ENCODE measurements at places on chromosomes 4 and X.

GRCh38 chrX:47093248-47093647, 15.0 kb downstream of the RGN start:
- DNase-seq = no peak

DNA sequence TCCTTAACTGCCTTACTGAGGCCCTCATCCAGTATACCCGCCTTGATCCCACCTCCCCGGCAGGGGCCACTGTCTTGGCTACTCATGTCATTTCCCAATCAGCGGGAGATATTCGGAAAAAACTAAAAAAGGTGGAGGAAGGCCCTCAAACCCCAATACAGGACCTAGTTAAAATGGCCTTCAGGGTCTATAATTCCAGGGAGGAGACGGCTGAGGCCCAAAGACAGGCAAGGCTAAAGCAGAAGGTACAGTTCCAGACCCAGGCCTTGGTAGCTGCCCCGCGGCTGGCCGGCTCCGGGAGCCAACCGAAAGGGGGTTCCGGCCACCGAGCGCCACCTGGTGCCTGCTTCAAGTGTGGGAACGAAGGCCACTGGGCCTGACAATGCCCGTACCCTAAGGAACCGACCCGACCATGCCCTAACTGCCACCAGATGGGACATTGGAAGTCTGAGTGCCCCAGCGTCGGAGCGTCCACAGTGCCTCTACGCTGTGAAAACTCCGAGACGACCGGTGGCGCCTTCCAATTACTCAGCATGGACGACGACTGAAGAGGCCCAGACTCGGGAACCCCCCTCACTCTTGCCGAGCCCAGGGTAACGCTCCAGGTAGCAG, 959.6 kb downstream of the RPA4 start:
- no peak for DNase-seq

- DNase-seq = no peak
Measured at GRCh38 chr4:53192496-53192895, 173.4 kb downstream of the SCFD2 start.

- no peak for DNase-seq
Measured at GRCh38 chr4:145839151-145839550, 99.5 kb downstream of the ZNF827 start.

- no peak for DNase-seq
Measured at GRCh38 chrX:38661561-38661960, 100.2 kb downstream of the TSPAN7 start.

- DNase-seq = no peak
Measured at GRCh38 chr4:108336076-108336475, 167.3 kb upstream of the LEF1 start.

DNA sequence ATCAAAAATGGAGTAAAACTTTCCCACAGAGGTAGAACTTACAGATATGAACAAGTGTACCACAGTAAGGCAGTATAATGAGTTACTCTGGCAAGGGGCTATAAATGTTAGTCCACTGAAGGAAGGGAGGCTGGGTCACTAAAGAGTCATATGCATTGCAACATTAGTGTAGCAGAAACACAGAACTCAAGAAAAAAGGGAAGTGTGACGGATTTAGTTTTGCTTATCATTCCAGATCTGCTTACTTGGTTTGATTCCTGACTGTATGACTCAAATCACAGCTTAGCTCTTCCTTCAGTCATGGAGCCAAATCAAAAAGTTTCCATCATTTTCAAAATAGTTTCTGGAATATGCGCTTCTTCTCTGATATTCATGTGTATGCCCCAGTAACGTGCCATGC, 148.7 kb downstream of the FSTL5 start:
- DNase-seq = no peak

- DNase-seq = no peak
Measured at GRCh38 chrX:21481761-21482160, 107.5 kb downstream of the CNKSR2 start.

- DNase-seq = no peak
Measured at GRCh38 chr4:44257461-44257860, 191.1 kb downstream of the KCTD8 start.

DNA sequence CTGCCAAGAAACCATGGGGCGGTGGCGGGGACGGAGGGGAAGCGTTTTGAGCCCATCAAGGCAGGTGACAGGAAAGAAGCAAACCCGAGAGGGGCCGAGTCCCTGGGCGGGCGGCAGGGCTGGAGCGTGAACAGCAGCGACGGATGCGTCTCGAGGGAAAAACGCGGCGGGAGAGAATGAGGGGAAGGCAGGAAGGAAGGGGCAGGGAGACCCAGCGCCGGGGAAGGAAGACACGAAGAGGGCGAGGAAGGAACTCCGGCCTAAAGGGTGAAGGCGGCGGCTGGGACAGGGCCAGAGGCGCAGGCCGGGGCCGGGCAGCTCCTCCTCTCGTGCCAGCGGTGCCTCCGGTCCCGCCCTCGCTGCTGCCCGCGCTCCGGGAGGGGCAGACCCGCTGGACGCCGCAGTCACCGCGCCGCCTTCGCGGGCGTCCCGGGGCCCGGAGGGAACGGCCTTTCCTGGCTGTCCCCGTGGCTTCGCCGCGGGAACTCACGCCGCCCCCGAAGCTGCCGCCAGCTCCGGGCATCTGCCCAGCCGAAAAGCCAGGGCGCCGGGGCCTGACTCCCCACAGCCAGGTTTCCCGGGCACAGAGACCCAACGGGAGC, 751 bp upstream of the RGS12 start:
- DNase-seq = no peak

DNA sequence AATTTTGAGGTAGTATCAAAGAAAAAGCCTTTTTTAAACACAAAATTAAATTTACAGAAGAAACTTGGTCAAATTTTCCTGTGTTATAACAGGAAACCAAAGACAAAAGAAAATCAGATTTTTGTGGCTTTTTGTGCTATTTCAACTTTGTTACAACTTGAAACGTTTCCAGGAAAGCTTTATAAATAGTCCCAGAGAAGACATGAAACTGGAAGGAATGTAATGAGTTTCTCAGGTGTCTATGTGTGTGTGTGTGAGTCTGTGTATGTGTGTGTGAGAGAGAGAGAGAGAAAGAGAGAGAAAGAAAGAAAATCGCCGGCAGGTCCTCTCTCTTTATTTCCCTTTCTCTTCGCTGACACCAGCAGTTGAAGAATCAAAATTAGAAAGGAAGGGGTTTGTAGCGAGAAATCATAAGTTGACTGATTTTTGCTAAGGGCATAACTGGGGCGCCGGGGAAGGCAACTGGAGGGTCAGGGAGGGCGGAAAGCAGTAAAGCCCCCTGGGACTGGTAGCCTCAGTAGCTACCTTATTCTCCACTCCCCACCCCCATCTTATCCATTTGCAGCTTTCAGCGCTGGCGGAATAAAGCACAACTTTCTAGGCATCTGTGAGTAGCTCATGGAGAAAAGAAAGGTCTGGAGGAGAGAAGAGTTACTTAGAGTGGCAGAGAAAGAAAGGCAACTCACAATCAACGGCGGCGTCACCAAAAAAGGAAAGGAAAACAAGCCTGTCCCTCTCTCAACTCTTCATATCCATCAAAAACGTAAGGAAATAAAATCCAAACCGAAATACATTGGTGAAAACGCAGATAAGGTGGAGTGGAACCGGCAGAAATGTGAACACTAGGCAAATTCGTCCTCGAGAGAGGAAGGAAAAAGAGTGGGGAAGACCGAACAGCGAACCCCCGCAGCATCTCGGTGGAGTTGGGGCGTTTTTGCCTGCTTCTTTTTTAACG, 1.3 kb downstream of the TMEM47 start:
- DNase-seq = no peak

DNA sequence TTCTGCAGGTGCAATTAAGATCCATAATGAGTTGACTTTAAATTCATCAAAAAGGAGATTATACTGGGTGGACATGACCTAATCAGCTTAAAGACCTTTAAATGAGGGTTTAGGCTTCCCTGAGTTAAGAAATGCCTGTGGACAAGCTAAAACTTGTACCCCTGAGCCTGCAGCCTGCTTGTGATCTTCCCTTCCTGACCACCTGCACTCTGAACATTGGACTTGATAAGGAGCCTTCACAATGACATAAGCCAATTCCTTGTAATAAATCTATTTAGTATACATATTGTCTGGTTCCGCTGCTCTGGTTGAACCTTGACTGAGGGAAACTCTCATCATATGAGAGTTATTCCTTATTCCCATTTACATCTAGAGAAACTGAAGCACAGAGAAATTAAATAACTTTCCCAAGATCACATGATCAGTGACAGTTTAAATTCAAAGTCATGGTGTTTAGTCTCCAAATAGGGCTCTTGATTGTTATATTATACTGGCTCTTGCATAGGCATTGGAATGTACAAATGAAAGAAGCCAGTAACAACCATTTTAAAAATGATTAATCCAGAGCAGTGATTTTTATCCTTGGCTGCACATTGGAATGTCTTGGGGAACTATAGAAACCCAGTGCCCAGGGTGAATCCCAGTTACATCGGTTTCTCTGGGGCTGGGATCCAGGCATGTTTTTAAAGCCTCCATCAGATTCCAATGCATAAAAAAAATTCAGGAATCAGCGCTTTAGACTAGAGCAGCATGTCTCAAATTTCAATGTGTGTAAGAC, 136.1 kb downstream of the MSL3 start:
- DNase-seq = no peak

DNA sequence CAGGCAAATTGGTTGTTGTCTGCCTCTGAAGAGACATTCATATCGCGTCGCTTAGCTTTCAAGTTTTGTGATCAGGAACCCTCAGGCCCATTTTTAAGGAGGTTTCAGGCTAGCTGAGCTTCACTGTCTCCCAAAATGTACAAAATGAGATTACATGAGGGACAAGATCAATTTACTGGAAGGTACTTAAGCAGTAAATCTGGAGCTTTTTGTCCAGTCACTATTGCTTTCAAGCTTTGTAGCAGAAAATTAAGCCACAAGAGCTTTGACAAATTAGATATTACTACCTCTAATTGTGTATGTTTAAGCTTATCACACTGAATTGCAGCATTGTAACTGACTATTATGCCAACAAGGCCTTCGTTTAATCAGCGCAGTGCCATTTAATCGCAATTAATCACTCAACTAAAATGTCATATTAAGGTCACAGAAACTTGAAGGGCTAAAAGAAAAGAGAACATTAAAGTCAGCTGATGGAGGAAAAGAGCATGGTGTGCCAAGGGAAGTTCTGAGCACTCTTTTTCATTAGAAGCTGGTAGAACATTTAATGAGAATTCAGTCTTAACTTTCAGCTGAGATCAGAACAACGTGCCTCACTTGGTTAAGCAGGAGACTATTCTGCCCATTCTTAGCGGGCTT, 353.0 kb downstream of the FBXO8 start:
- no peak for DNase-seq

DNA sequence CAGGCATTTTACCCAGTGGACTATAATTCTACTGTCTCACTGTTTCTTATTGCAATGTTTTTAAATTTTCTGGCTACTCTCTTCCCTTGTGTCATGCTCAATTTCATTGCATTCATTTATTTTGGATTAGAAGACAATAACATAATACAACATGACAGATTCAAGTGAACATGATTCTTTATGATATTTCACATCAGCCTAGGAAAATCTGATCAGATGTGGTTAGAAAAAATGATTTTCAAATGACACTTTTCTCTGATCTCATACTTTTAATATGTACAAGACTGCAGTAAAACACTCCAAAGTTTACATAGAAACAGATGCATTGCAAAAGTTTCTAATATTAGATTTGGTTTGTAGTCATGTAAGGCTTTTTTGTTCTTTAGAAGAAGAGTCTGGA, 586.0 kb downstream of the ACTRT1 start:
- no peak for DNase-seq

GRCh38 chrX:141201962-141202361, 25.0 kb upstream of the LDOC1 start:
- DNase-seq = no peak

- DNase-seq = no peak
Measured at GRCh38 chr4:132328761-132329160, 820.3 kb upstream of the PCDH10 start.

- no peak for DNase-seq
Measured at GRCh38 chr4:8131826-8132225, 26.8 kb downstream of the ABLIM2 start.

GRCh38 chr4:139900964-139901376, 235.4 kb downstream of the MGST2 start:
- DNase-seq = no peak

GRCh38 chr4:163773940-163774339, 279.4 kb downstream of the TMA16 start:
- DNase-seq = no peak

DNA sequence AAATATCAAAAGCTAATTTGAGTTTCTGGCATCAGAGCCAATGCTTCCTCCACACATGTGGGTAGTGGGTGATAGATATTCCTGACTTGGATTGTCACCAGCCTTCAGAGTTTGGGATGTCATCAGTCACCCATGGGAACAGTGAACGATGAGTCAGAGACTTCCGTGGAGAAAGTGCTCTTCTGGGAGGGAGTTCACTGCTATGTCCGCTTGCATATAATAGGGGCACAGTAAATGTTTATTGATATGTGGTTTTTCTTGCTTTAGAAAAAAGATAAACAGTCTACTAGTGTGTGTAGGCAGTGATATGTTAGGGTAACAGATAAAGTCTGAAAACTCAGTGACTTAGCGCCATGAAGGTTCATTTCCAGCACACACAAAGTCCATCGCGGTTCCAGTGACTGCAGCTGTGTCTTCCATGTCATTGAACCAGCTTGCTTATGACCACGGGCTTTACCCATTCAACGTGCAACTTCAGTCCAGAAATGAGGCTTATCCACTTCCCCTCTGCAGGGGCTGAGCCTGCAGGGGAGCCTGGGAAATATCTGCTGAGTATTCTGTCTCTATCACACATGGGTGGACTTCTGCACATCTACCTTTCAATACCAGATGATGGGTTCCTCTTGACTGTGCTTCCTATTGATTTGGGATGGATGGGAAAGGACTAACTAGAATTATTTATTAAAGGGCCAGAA, 87.7 kb upstream of the WWC2 start:
- DNase-seq = no peak

- no peak for DNase-seq
Measured at GRCh38 chr4:95505151-95505550, 43.6 kb downstream of the UNC5C start.

GRCh38 chr4:26670903-26671537, 87.1 kb downstream of the TBC1D19 start:
- no peak for DNase-seq

GRCh38 chr4:31290836-31291235, 570.7 kb downstream of the PCDH7 start:
- DNase-seq = no peak

DNA sequence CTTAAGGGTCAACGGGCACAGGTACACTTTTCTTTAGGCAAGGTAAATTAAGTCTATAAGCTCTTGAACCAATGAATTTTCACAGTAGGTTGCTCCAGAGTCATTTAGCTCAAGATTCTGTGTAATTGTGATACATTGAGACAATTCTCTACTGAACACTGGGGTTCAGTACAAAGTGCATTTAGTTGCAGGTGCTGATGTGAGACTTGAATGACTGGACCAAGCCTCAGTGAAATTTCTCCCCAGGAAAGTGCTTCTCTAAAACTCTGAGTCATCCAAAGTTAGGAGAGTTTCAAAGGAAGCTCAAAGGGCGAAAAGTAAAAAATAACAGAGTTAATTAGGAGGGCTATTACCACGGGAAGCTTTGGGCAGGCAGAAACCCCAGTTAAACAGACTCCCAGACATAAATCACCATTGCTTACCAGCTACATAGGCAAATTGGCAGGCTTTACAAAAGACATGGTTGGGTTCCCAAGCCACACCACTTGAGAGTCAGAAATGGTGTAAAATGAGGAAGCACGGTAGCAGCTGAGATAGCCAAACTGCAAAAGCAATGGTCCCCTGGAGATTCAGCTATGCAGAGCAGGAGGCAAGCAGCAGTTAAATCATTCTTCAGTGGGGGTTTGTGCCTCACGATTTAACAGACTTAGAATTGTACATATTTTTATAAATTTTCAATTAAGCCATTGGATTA, 202.6 kb downstream of the PCDH19 start:
- DNase-seq = no peak

GRCh38 chr4:86600007-86600653, 6.0 kb downstream of the PTPN13 start:
- DNase-seq = no peak

GRCh38 chr4:3184725-3185124, 64.2 kb upstream of the MSANTD1 start:
- no peak for DNase-seq

All from memory B cell (primary cell).